ENCODE measurements at places on chromosomes 1 and 21. TPM values are rescaled to one million over a fixed set of nuclear protein-coding genes. Genes with fewer than 3 reads are reported as not detected.

DNA sequence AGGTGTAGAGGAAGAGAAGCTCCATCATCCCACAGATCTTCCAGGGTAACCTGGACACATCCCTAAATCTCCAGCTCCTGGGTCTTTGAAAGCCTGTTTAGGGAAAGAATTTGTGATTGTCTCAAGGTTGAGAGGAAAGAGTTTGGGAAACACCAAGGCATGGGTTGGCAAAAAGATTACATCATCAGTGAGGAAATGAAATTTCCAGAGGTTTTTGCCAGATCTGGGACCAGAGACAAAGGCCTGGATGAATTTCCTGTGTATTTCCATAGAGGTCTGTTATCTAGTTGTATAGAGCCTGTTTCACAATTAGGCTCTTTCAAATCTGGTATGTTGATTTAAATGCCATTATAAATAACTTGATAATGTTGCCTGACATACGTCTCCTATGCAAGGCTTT lies 82.3 kb downstream of the GPR89B start:
- H3K27me3 ChIP-seq = no peaks in the 10 kb centered on the region
- H3K27ac ChIP-seq = no peak overlapping the region
- no peaks in the 10 kb centered on the region for H3K4me1 ChIP-seq
- no peak overlapping the region for H3K4me3 ChIP-seq
- no peak for DNase-seq

DNA sequence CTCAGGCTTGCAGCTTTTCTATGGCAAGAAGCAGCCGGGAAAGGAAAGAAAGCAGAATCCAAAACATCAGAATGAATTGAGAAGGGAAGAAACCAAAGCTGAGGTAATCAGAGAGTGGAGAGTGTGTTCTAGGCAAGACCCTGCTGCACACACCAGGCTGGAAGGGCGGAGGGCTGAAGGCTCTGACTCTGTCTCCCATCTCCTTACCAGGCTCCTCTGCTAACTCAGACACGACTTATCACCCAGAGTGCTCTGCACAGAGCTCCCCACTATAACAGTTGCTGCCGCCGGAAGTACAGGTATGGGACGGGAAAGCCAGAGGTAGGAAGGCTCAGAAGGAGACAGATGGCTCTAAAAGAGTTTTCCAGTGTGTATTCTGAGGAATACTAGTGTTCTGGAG lies 1.2 kb downstream of the SCNM1 start:
- peaks cover 1% of the 10 kb centered on the region for H3K36me3 ChIP-seq
- no peak for DNase-seq
- H3K4me1 ChIP-seq = no peaks in the 10 kb centered on the region
- no peaks in the 10 kb centered on the region for H3K27me3 ChIP-seq
- H3K27ac ChIP-seq = peak overlapping the region; percentile 96

DIRAS3 gene
- not detected for total RNA-seq

DNA sequence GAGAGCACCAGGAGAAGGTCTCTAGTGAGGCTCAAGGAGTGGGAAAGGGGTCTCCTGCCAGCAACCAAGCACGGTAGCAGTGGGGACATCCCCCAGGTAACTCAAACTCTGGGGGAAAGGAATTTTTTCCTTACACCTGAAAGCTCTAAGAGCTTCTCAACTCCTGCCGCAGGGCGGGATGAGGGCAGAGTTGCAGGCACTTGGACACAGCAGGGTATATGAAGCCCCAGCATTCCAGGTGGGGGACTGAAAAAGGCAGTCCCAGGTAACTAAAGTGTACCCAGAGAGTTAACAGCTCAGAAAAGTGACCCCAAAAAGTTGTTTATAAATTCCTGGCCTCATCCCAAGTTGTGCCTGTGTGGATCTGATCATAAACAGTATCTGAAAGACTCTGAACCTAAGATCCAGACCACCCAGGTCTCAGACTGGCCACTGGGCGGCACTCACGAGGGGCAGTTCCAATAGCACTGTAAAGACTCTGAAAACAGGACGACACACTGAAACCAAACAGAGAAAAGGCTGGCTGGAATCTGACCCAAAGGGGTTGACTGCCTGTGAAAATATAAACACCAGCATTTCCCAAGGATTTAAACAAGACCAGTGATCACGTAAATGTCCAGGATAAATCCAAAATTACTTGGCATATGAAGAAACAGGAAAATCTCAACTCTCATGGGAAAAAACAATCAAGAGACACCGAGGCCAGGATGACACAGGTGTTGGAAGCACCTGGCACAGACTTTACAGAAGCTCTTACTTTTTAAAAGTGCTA lies 47.5 kb downstream of the HSF2BP start:
- H3K4me1 ChIP-seq = peaks cover 58% of the 10 kb centered on the region
- no peak overlapping the region for H3K4me3 ChIP-seq
- H3K36me3 ChIP-seq = no peaks in the 10 kb centered on the region
- peak overlapping the region; percentile 95 for H3K27ac ChIP-seq
- DNase-seq = peak; percentile 82

DNA sequence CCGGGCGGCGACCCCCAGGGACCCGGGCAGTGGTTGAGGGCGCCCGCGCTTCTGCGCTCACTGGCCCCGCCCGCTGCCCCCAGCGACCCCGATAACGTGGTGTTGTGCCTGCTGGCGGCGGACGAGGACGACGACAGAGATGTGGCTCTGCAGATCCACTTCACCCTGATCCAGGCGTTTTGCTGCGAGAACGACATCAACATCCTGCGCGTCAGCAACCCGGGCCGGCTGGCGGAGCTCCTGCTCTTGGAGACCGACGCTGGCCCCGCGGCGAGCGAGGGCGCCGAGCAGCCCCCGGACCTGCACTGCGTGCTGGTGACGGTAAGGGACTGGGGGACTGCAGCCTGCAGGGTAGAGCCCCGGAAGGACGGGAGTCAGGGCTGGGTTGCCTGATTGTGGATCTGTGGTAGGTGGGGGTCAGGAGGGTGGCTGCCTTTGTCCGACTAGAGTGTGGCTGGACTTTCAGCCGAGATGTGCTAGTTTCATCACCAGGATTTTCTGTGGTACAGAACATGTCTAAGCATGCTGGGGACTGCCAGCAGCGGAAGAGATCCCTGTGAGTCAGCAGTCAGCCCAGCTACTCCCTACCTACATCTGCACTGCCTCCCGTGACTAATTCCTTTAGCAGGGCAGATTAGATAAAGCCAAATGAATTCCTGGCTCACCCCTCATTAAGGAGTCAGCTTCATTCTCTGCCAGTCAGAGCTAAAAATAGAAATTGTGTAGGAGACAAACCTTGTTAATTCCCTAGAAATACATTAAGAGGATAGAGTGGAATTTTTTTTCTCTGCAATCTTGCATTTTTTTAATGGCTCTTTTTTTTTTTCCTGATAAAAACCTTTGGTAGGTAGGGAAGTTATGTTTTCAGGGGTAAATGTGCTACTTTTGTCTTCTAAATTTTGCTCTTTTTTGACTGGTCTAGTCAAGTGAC lies 1.5 kb downstream of the GADD45A start:
- DNase-seq = peak; percentile 86
- H3K36me3 ChIP-seq = peaks cover 1% of the 10 kb centered on the region
- H3K4me1 ChIP-seq = peaks cover 51% of the 10 kb centered on the region
- H3K4me3 ChIP-seq = peak overlapping the region; percentile 89

CFAP141 gene
- not detected for total RNA-seq

- no peak overlapping the region for H3K4me3 ChIP-seq
- H3K36me3 ChIP-seq = no peaks in the 10 kb centered on the region
Measured at GRCh38 chr1:171204296-171204695, 19.2 kb downstream of the FMO2 start.

DNA sequence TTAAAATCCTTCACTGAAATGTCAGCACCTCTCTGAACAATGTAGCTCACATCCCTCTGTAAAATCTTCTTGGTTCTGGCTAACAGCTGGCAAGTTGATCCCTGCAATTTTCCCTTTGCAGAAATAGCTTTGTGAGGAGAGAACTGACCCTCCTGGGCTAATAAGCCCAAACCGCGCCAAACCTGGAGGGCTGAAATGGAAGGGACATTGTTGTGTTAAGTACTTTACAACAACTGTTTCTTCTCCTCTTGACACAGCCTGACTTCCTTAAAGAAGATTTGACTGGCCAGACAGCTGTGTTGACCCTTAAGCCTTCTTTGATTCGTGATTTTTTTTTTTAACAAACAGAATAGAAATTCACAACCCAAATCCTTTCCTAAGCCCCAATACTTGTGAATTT lies 5.7 kb downstream of the LMX1A start:
- H3K4me3 ChIP-seq = no peak overlapping the region
- no peak for DNase-seq
- no peak overlapping the region for H3K27ac ChIP-seq
- no peaks in the 10 kb centered on the region for H3K36me3 ChIP-seq
- H3K4me1 ChIP-seq = no peaks in the 10 kb centered on the region

- no peak overlapping the region for H3K27ac ChIP-seq
- H3K4me3 ChIP-seq = no peak overlapping the region
- DNase-seq = no peak
- no peaks in the 10 kb centered on the region for H3K27me3 ChIP-seq
Measured at GRCh38 chr1:145795257-145795881, 28.5 kb downstream of the RNF115 start.

DNA sequence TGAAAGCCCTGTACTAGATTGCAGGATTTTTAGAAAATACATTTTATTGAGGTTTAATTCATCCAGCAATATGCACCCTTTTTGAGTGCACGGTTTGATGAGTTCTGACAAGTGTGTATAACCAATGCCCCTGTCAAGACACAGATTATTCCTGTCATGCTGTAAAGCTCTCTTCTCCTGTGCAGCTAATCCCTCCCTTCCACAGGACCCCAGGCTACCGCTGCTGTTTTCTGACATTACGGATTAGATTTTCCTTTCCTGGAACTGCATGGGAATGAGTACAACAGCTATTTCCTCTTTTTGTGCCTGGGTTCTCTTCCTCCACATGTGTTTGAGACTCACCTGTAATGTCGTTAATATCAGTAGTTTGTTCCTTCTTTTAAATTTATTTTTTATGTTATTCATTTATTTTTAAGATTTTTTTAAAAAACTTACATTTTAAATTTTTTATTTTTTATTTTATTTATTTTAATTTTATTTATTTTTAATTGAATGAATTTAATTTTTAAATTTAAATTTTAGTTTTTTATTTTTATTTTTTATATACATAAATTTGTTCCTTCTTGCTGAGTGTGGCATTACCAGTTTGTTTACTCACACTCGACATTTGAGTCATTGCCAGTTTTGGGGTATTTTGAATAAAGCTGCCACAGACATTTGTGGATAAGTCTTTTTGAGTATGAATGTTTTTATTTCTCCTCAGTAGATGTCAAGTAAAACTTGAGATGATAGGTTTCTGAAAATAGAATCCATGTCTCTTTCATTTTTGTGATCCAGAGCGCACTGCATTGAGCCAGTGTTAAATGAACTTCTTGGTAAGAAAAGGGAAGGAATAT lies 79.0 kb upstream of the B3GALT5 start:
- DNase-seq = no peak
- H3K4me3 ChIP-seq = no peak overlapping the region
- no peaks in the 10 kb centered on the region for H3K27me3 ChIP-seq
- H3K27ac ChIP-seq = no peak overlapping the region

- DNase-seq = no peak
- no peak overlapping the region for H3K27ac ChIP-seq
- no peaks in the 10 kb centered on the region for H3K36me3 ChIP-seq
- no peaks in the 10 kb centered on the region for H3K27me3 ChIP-seq
Measured at GRCh38 chr1:167467126-167467710, 51.1 kb downstream of the CD247 start.

DNA sequence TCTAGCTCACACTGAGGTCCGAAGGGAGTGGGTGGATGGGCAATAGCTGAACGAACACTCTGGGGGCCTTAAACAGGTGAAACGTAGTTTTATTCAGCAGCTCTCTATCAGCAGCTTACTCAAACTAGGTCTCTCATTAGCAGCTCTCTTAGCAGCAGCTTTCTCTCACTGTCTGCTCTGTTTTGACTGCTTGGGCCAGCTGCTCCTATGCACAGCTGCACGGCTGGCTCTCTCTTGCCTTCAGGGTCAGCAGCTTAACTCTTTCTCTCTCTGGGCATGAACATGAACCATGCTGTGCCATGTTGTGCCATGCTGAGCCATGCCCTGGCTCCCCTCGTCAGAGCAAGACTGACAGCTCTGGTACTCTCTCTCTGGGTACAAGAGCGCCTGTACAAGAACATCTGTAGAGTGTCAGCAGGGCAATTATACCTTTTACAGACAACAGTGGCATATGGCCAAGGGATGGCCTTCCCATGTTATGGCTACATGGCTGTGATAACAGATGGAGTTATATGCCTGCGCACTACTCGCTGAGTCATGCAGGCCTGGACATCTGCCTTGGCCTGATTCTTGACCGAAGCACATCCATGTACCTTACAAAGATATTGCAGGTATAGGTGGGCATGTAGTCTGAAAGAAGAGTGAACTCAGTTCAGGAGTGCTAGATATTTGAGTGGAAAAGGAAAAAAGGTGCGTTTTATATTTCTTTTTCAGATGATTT lies 152.4 kb downstream of the LEPR start:
- H3K27ac ChIP-seq = no peak overlapping the region
- no peak for DNase-seq
- H3K4me3 ChIP-seq = no peak overlapping the region
- no peaks in the 10 kb centered on the region for H3K4me1 ChIP-seq
- no peaks in the 10 kb centered on the region for H3K27me3 ChIP-seq
- H3K36me3 ChIP-seq = no peaks in the 10 kb centered on the region

All from Caco-2 (cell line).